Activated T-cell treated with anti-CD3 and anti-CD28 coated beads for 1 hour (primary cell): ENCODE measurements at places on chromosomes 2 and 18.

DNA sequence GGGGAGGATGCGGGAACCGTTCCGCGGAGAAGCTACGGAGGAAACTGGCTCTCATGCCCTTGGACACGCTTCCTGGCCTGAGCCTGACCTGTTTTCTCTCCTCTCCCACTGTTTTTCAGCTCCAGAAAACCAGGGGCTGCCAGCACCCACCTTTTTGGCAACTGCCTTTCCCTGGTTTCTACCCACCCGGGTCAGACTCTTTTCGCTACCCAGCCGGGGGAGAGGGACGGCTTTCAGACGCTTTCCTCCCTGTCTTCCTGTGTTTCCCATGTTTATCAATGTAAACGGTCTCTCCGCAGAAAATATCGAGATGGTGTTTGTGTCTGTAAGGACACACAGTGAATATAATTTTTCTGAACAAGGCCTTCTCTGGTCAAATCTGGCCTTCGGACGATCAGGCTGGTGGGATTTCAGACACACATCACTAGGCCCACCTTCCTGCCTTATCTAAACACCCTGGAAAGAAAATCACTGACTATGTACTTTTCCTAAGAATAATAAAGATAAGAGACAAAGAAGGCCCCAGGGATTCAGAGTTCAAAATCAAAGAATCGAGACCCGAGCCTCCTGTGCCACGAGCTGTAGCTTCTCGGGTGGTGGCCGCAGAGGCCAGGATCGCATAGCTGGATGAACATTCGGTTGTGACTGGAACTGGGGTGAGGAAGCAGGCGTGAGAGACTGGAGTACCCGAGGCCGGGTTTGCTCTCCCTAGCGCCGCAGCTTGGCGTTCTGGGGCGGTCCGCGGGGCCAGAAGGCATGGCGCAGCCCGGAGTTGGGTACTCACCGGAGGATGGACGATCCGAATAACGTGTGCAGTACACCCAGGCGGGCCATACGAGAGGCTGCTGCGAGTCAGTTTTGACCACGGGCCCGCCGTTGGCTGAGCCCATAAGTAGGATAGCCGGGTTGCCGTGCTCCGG is 1.7 kb downstream of the EN1 start:
- no peak for DNase-seq

DNA sequence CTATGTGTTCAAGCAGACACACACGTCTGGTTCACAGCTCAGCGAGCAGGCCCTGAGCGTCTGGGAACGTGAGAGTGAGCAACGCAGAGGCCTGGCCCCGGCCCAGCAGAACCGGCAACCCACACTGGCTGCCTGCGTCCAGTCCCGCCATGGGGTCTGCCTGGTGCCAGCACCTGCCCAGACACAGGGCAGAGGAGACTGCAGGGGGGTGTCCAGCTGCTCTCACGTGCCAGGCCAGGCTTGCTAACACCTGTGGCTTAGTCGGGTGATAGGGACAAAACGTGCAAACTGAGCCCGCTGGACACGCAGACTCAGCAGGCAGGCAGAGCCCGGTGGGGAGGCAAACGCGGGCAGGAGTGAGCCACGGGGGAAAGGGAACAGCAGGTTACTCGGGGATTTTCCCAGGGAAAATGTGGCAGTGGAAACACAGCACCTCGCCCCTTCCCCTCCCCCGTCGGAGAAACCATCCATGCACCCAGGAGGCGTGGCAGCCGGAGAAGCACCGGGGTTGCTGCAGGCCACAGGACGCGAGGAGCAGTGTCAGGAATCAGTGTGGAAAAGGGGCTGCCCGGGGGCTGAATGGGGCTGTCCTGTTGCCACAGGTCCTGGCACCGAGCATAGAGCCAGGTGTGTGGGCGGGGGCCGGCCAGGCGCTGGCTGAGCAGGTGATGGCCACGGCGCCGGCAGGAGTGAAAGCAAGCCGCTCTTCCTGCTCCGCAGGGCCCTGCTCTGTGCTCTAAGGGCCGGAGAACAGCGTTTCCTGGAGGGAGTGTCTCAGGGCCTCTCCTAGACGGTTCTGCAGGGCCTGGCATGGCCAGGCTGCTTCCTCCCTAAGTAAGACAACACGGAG is 154.7 kb downstream of the HDAC4 start:
- DNase-seq = no peak

- DNase-seq = no peak
Measured at GRCh38 chr2:240435948-240436682, 652 bp downstream of the GPC1 start.

- DNase-seq = no peak
Measured at GRCh38 chr2:169050476-169051240, 18.7 kb upstream of the DHRS9 start.
